Stimulated activated CD4-positive, alpha-beta T cell treated with anti-CD3 and anti-CD28 coated beads, Interleukin-15, amount 100 ng/mL, for 1 hour (primary cell): ENCODE measurements at places on chromosomes 5 and 9.

GRCh38 chr5:171650597-171650996, 135.0 kb upstream of the SMIM23 start:
- no peak for DNase-seq

- DNase-seq = no peak
These were observed 40.1 kb downstream of the SMARCA2 start for GRCh38 chr9:2055203-2055658.

DNA sequence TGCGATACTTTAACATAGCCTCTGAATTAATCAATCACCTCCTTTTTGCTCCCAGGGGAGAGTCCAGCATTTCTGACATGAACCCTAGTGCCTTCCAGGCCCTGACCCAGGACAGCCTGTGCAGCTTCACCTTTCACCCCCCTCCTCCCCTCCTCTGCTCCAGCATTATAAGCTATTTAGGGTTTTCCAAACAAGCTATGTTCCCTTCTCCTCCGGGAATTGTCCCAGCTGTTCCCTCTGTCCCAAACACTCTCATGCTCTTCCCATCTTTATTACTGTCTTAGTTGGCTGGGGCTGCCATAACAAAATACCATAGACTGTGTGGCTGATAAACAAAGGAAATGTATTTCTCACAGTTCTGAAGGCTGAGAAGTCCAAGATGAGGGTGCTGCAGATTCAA, 161.5 kb downstream of the EBF1 start:
- no peak for DNase-seq

GRCh38 chr9:114603248-114603647, 7.8 kb upstream of the TMEM268 start:
- DNase-seq = no peak

DNA sequence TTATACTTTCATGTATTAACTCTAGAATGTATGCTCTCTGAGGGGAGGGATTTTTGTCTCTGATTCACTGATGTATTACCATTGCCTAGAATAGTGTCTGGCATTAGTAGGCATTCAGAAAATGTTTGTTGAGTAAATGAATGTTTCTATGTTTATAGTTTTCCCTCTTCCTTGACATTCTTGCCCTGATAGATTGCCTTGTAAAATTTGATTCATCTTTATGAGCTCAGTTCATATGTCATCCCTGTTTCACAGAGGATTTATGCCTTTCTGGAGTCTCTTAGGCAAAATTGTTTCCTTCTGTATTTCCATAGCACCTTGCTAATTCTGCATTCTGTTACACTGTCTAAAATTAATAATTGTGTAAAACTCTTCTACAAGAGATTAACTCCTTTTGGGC, 72.3 kb downstream of the RASA1 start:
- no peak for DNase-seq

GRCh38 chr5:103513701-103514100, 48.9 kb downstream of the NUDT12 start:
- no peak for DNase-seq

DNA sequence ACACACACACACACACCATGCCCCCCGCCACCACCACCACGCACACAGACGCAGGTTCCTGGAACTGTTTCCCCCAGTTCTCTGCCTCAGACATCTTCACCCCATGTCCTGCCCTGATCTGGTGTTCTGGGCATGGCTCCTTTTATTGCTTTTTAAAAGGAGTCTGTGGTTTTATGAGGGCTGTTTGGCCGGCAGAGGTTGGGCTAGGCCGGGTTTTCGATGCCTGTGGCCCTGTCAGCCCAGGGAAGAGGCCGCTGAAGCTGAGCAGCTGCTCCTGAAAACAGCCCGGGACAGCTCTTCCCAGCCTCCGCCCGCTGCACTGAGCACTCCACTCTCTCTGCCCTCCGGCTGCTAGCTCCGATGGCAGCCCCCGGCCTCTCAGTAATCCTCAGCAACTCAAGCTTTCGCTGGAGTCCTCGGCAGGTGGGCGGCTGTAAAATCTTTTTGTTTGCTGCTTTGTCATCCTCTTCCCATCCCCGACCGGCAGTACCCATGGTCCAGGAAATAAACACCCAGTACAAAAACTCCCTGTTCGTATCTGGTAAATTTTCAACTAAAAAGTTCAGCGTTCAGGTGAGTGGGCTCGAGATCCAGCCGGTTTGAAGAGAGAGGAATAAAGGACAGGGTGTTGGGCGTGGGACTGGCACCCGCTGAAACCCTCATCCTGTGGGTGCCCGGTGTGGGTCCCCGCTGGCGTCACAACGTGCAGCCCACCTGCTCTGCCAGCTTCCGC, 103.0 kb upstream of the ERCC6L2 start:
- DNase-seq = no peak

GRCh38 chr9:20632705-20633104, 10.4 kb upstream of the MLLT3 start:
- DNase-seq = no peak

- DNase-seq = no peak
These were observed 37.6 kb downstream of the SYK start for GRCh38 chr9:90839183-90839728.

DNA sequence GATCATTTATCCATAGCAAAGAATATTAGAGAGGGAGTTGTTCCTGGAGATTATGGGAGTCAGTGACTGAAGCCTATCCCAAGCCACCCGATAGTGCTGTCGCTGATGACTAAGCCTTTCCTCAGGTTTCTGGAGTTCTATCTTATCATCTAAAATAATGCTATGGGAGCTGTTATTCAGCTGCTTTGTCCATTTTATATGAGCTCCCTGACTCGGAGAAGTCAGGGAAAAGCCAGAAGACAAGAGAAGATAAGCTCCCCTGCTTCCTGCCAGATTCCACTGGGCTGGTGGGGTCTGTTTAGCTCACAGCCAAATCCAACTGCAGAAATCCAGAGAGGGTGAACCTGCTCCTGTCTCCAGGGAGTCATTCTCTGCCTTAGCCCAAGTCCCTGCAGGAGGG, 148.2 kb downstream of the DROSHA start:
- DNase-seq = no peak

DNA sequence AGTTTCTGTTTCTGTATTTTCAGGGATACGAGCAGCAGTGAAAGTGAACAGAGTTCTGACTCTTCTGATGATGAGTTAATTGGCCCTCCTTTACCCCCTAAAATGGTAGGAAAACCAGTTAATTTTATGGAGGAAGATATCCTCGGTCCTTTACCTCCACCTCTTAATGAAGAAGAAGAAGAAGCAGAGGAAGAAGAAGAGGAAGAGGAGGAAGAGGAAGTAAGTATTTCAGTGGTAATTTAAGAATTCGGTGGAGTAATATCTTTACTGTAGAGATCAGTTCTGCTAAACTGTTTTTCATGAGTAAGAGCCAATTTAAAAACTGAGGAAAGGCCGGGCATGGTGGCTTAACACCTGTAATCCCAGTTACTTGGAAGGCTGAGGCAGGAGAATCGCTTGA, 17.2 kb downstream of the WDR70 start:
- DNase-seq = no peak

- no peak for DNase-seq
These were observed 7.6 kb upstream of the UHRF2 start for GRCh38 chr9:6405371-6405770.

DNA sequence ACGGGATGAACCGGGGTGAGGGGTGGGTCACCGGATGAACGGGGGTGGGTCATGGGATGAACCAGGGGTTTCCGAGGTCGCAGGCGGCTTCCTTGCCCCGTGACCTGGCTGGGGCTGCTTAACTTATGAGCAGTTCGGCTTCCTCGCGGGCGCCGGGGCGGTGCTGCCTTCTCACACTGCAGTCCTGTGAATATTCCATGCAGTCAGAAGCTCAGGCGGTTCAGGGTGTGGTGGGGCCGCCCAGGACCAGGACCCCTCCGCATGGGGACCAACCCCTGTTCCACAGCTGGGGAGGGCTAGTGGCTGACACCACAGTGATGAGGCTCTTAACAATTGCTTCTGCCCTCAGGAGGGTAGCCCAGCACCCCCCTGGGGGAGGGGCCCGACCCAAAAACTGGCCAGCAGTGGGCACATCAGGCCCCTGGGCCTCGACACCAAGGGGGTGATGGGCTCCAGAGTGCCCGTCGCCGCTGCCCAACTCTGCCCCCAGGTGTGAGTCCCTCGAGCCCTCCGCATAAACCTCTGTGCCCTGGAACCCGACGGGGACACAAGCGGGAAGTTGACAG, 30.9 kb upstream of the SLC9A3 start:
- no peak for DNase-seq

- no peak for DNase-seq
These were observed 176.5 kb upstream of the MAP3K1 start for GRCh38 chr5:56638768-56639238.

GRCh38 chr5:73902327-73903051, 276.5 kb downstream of the ARHGEF28 start:
- DNase-seq = no peak

- no peak for DNase-seq
These were observed 1.6 kb upstream of the PRRC1 start for GRCh38 chr5:127515693-127516440.

DNA sequence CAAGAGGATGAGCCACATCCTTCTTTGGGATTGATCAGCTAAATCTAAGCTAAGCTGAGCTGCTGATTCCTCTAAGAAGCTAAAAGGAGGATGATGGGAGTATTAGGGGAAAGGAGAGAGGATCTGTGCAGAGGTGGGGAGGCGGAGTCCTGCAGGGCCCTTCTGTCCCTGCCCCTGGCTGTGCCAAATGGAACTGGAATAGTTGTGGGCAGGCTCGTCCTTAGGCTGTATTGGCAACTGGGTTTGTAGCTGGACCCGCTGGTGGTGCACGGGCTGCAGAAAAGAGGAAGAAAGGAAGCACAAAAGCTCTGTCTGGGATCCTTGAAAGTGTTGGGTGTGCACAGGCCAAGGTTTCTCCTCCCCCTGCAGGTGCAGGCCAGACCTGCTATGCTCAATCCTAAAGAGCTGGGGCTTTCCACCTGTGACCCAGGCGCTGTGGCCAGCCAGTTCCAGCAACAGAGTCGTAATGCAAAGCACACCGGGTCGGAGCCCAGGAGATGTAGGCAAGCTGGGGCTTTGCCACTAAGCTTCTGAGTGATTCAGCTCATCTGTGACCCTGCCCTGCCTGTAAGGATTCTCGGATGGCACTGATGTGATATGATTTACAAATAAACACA, 9.8 kb downstream of the CLTB start:
- no peak for DNase-seq

GRCh38 chr9:127772603-127773002, 5.9 kb downstream of the SH2D3C start:
- DNase-seq = no peak

DNA sequence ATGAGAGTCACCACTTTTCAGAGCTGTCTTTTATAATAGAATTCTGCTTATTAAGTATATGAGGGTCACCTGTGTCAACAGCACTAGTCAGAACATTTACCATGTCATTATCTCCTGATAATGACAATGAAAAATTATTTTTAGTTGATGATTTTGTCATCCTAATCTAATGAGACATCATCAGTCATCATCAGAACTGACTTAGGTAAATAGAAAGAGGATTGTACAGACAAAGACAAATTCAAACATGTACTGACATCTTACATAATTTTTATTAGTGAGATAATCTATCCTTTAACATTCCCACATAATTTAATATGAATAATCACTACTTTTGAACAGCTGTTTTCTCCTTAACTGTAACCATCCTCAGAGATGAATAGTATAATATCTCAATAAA, 22.6 kb downstream of the CDH9 start:
- DNase-seq = no peak

DNA sequence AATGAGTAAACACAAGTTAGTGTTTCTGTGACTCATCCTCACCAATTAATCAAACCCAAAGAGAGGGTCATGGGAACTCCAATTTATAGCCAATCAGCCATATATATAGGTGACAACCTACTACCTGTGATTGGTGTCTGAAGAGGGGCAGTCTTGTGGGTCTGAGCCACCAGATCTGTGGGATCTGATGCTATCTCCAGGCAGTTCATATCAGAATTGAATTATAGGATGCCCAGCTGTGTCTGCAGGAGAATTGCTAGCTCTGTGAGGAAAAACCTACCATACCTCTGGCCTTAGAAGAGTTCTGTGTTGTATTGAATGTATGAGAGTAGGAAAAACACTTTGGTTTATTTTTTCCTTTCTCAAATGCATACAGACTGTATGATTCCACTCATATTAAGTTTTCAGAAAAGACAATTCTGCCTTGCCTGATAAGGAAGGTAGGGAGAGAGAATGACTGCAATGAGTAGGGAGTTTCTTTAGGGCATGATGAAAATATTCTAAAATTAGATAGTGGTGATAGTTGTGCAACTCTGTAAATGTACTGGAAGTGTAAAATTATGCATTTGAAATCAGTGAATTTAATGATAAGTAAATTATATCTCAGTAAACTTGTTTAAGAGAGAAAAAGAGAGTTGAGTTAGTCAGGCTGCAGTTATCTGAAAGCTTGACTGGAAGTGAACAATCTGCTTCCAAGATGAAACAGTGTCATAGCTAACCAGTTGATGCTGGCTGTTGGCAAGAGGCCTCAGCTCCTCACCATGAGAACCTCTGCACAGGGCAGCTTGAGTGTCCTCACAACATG, 274.9 kb downstream of the AUH start:
- DNase-seq = no peak

- DNase-seq = no peak
These were observed 37.7 kb upstream of the CKMT2 start for GRCh38 chr5:81195335-81195929.

- no peak for DNase-seq
These were observed 16.8 kb upstream of the RNF38 start for GRCh38 chr9:36416890-36417289.

DNA sequence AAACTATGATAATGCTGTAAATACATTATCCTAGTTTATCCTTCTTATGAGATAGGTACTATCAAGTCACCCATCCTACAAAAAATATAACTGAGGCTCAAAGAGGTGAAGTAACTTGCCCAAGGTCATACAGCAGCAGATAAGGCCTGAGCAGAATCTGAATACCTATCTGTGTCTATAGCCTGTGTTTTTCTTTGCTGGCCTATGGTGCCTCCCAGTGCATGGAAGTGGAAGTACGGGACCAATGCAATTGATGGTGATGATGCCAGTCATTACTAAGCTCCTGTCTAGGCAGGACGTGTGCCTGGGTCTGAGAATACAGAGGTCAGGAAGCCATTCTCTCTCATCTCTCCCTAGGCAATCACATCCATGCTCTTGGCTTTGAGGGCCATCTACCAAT, 67.8 kb downstream of the FAT2 start:
- no peak for DNase-seq

DNA sequence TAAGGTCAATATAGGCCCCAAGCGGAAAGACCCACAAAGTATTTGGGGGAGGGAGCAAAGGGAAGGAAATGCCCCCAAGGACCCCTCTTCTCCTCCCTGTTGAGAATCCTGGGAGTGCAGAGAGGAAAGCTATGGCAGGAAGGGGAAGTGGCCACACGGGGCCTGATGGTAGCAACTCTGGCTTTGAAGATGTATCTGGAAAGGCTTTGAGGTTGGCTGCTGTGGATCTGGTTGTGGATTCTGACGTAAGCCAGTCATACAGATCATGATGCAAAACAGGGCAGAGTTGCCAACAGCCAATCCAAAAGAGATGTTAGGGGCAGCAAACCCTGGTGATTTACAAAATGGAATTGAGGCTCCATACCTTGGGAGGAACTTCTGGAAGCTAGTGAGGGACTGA, 108.8 kb downstream of the PRKACG start:
- DNase-seq = no peak
